ENCODE measurements at places on chromosomes 2 and 18.

DNA sequence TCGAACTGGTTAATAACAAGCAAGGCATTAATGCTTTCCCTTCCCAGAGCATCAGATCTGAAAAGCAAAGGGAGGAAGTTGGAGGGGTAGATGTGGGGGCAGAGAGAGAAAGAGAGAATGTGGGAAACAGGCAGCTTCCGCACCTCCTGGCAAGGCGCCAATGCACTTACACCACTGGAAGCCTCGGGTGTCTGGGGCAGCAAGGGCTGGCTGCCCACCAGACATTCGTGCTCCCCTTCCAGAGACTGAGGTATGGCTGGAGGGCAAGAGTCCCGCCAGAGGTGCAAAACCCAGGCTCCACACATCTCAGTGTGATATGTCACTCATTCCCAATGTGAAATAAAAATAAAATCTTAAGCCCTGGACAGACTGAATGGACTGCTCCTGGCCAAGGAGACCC lies 46.4 kb downstream of the TEX51 start:
- peak; percentile 30 for DNase-seq

DNA sequence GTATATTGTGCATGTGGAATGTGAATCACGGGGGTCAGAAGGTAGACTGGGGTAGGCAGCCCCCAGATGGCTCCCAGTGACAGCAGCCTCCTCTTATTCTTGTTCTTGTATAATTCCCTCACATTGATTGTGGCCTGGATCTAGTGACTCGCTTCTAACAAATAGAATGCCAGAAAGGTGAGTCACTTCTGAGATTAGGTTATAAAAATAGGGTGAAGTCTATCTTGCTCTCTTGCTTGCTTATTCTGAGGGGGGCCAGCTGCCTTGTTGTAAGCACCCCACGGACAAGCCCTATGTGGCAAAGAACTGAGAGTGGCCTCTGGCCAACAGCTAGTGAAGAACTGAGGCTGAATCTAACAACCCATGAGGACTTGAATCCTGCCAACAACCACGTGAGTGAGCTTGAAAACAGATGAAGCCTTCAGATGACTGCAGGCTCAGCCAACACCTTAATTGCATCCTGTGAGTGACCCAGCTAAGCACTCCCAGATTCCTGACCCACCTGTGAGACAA lies 15.6 kb upstream of the RMND5A start:
- no peak for DNase-seq

- DNase-seq = no peak
Observed at GRCh38 chr2:109519513-109519912, 94.3 kb downstream of the SEPTIN10 start.

DNA sequence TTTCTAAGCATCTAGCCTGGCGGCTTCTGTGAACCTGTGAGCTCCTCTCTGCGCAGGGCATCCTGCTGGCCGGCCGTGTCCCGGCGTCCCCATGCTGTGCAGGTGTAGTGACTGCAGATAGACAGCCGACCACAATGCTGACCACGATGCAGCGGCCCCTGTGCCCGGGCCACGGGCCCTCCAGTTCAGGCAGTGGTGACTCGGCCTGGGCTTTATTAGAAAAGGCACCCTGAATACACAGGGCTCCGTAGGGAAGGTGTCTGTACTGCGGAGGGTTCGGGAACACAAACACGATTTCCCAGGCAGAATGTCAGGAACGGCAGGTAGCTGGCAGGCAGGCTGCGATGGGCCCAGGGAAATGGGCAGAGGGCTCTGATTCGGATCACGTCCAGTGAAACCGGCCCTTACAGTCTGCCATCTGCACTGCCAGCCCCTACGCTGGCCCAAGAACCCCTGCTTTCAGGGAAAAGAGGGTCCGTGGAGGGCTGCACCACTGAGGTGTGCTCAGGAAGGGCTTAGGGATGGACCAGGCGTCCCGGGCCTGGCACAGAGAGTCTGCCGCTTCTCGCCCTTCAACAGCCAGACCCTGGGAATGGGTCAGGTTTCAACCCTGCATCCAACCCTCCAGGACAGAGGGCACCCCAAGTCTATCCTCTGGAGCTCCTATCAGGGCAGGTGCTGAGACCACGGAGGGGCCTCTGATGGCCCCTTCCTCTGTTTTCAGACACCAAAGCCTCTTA lies 196.5 kb downstream of the HDAC4 start:
- DNase-seq = no peak

- DNase-seq = peak; percentile 92
Observed at GRCh38 chr2:196239622-196240587, 68.5 kb upstream of the STK17B start.

- DNase-seq = no peak
Observed at GRCh38 chr2:44959855-44960254, 18.4 kb downstream of the SIX3 start.

GRCh38 chr2:26002632-26003310 lies 20.5 kb upstream of the KIF3C start:
- DNase-seq = no peak

DNA sequence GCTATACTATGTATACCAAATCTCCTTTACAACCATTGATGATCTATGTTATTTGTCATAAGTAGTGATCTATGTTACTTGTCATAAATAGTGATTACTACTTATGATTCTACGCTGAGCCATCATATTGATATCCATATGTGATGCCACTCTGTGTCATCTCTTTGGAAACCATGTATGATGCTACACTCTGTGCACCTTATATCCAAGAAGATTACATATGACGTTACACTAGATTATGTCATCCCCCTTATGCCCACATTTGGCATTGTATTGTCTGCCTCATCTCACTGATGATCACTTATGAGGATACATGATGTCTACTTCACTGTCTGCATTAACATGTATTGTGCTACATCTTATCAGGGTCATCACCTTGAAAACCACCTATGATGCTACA lies 42.9 kb downstream of the DAW1 start:
- DNase-seq = no peak

DNA sequence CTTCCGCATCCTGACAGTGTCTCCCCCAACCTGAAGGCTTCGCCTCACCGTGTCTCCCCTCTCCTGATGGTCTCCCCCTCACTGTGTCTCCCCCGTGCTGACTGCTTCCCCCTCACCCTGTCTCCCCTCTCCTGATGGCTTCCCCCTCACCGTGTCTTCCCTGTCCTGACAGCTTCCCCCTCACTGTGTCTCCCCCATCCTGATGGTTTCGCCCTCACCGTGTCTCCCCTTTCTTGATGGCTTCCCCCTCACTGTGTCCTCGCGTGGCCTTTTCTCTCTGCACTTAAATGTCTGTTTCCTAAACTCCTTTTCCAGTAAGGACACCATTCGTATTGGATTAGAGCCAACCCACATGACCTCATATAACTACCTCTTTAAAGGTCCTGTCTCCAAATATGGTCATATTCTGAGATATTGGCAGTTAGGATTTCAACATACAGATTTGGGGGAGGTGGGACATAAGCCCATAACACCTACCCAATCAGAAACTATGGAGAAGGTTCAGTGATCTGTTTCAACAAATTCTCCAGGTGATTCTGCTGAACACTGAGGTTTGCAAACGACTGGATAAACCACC lies 47.9 kb upstream of the RAB27B start:
- no peak for DNase-seq

DNA sequence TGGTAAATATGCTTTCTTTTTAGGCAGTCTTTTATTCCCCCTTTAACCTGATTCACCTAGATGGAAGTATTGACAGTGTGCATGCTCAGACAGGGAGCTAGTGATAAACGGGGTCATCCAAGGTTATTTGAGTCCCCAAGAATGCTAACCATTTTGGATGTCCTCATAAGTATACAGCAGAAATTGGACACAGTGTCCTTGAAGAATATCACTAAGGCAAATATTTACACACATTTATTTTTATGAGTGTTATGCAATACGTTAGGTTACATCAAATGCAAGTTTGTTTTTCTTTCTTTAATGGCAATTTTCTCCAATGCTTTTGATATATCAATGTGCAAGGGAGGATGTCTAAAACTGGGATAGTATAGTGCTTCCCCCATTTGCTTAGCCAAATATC lies 23.6 kb downstream of the CNTNAP5 start:
- no peak for DNase-seq

DNA sequence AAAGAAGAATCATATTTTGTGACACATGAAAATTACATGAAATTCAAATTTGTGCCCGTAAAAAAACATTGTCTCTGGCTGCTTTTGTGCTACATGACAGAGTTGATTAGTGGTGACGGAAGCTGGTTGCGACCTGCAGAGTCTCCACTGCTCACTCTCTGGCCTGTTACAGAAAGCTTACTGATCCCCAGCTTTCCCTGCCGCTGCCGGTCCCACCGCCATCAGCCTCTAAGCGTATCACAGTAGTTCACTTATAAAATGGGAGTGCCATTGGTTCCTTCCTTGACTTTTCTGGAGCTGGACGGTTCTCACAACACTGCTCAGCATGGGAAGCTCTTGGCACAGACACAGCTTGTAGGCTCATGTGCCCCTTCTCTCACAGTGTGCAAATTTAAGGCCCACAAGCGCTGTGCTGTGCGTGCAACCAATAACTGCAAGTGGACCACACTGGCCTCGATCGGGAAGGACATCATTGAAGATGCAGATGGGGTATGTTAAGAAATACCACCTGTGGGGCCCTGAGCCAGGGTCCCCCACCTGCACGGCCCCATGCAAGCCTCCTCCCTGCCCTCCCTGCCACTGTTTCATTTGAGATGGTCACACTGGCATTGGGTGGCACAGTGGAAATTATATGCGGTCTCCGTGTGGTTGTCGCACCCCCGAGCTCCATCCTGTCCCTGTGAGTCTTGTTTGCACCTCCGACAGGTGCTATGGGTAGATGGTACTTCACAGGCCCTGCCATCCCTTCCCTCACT lies 81.3 kb downstream of the DGKD start:
- no peak for DNase-seq

GRCh38 chr2:15968280-15969178 lies 28.2 kb downstream of the MYCN start:
- no peak for DNase-seq

DNA sequence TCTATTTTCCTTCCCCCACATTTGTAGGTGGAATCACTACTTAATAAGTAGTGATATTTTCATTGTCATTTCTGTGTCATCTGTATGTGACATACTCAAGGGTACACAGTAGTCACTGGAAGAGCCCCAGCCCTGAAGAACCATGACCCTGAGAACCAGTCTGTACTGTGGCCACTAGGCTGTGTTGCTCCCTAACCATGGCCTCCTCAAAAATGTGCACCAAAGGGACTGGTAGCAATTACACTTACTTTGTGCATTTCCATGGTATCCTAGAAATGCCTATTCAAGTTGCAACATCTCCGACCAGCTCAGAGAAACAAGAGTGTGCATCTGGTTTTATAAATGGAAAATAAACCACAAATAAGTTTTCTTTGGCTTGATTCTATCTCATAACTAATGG lies 155.1 kb downstream of the DOCK10 start:
- no peak for DNase-seq

DNA sequence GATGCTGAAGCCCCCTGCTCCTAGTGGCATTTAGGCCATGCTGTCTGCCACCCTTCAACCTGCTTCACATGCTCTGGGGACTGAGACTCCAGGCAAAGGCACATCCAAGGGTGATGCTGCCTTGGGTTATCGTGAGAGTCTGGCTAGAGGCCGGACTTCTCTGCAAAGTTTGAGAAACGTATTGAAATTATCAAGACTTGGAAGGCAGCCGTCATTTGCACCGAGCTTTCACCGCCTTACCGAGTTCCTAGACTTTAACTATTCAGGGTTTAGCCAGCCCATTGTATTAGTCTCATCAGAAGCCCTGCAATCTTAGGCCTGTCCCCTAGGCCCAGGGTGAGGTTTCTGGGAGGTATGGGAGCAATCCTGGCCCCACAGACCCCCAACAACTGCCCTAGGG lies 34.0 kb downstream of the RDH14 start:
- no peak for DNase-seq

- no peak for DNase-seq
Observed at GRCh38 chr2:145715601-145716000, 1195.7 kb upstream of the ZEB2 start.

DNA sequence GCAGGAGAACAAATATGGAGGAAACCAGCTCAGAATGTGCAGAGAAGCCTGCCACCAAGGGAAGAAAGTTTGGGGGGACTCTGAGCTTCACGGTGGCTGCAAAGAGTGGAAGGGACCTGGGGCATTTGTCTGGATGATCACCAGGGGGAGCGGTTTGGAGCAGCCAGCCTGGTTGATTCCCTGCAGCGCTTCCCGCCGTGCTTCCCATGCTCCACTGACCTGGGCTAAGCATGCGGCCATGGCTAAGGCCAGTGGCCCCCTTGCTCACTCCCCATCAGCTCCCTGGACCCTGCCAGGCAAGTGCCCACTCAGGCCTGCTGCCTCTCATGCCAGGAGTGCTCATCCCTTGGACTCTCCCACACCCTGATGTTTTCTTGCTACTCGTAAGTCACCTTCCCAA lies 27.0 kb downstream of the NTSR2 start:
- no peak for DNase-seq

DNA sequence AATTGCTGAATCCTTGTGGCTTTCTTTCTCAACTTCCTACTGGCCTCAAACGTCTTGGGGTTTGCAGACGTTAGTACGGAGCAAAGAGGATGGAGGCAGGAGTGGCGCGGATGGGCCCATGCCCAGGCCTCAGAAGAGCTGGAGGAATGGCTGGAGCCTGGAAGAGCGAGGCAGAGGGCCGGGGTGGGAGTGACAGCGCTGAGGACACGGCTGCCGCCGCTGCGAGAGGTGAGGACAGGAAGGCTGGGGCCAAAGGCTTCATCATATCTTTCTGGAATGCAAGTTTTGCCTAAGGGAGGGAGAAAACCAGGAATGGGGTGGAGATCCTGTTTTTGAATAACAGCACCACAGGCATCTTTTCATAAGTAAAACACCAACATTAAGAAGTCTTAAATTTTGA lies 178.5 kb upstream of the SESTD1 start:
- DNase-seq = no peak

DNA sequence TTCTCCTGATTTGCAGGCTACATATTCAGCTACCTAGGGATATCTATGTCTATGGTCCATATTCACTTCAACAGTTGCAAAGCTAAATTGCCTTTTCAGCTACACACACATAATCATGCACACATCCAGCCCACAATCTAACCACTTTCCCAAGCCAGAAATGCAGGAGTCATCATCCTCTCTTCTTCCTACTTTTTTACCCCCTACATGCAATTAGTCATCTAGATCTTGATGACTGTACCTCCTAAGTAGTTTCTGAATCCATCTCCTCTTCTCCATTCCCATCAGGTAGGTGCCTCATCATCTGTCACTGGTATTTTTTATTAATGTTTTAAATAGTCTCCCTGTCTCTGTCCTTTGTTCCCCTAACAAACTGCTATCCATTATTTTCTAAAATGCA lies 23.7 kb upstream of the SPRED2 start:
- DNase-seq = no peak

DNA sequence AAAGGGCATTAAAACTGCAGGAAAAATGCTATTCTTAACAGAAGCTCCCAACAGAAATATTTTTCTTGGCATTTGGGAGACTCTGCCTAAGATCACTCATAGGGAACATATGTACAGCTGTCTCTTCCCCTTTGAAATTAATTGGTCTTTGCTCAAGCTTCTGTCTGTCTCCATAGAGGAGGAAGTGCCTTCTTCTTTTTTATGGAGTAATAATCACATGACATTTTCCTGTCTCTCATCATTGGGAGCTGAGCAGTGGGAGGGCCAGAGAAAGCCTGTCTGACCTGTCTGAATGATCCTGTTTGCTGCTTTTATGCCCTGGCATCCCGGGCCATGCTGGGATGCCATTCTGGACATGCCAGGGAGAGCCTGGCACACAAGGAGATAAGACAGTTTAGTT lies 145.6 kb downstream of the AQP4 start:
- no peak for DNase-seq
